ENCODE measurements at places on chromosomes 11 and 22.

DNA sequence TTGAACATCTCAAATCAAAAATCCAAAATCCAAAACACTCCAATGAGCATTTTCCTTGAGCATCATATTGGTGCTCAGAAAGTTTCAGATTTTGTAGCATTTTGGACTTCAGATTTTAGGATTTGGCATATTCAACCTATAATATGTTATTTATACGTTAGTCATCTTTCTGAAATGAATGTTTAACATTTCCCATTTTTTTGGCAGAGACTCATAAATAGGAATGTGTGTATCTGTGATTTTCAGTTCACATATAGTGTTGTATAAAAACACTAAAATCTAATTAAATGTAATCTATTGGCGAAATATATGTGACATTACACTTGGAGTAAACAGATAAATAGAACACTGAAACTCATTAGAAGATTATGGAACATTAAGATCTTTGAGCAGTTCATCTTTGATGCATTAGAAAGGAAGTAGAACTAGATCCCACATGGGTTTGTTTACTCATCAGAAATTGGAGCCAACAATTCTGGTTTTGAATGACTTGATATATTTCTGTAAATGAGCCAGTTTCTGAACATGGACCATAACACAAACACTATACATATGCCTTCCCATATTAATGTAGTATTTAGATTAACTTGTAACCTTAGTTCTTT lies 153.1 kb downstream of the UVRAG start:
- H3K4me3 ChIP-seq, result no peak overlapping the region
- H3K36me3 ChIP-seq, result no peaks in the 10 kb centered on the region
- no peak for DNase-seq
- no peak overlapping the region for H3K27ac ChIP-seq
- no peaks in the 10 kb centered on the region for H3K27me3 ChIP-seq

GRCh38 chr11:85709941-85710702 lies 24.1 kb upstream of the CCDC89 start:
- no peaks in the 10 kb centered on the region for H3K27me3 ChIP-seq
- no peak for DNase-seq
- H3K4me1 ChIP-seq, result no peaks in the 10 kb centered on the region
- no peaks in the 10 kb centered on the region for H3K36me3 ChIP-seq
- no peak overlapping the region for H3K4me3 ChIP-seq
- no peak overlapping the region for H3K27ac ChIP-seq

DNA sequence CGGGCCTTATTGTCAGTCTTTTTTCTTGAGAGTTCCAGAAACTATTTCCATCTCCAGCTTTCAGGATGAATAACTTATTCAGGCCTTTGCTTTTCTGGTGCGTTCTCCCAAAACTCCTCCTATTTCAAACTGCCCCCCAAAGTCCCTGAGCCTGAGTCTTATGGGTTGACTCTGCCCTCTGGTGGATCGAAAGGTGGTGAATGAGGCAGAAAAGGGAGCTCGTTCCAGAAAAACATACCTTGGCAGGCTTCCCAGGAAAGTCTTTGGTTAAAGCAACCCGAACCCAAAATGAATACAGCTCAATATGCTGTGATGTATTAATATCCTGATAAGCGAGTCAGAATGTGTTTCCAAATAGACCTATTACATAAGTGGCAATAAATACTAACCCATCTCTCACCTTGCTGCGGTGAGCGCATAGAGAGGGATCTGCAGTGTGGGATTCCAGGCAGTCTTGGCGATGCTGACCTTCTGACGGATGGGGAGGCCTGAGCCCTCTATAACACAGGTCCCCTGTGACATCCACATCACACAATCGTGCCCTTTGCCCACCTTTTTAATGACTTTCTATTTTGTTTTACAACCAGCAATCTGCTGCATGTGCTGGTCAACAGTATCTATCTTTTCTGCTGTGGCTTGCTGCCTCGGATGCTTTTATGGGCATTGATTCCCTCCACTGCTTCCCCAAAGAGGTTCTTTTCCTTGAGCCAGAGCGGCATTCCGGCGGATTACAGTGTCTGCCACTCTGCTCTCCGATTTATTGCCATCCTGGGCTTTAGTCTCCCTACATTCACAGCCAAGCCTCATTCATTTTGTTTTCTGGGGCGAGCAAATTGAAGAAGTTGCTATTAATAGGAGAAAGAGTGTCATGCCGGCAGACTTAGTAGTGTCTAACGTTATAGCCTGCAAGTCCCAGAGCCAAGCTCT lies 756.8 kb downstream of the NTM start:
- H3K4me1 ChIP-seq, result no peaks in the 10 kb centered on the region
- H3K27me3 ChIP-seq, result peaks cover 24% of the 10 kb centered on the region
- no peak overlapping the region for H3K4me3 ChIP-seq
- H3K36me3 ChIP-seq, result no peaks in the 10 kb centered on the region

DNA sequence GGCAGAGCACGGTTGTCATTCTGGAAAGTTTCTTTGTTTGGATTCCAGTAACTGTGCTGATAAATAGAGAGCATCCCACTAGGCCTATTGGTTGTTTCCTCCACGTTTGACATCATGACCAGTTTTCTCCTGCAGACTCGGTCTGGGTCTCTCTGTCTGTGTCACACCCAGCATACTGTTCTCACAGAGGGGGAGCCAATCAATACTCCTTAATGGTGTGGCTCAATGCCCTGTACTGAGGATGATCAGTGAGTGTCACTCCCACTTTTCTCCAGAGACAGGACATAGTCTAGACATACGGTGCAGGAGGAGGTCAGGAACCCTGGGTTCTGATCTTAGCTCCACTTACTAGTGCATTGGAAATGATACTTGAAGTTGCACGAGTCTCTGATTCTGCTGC lies 88.2 kb upstream of the BLID start:
- H3K27ac ChIP-seq, result no peak overlapping the region
- no peak overlapping the region for H3K4me3 ChIP-seq
- no peaks in the 10 kb centered on the region for H3K27me3 ChIP-seq
- H3K4me1 ChIP-seq, result no peaks in the 10 kb centered on the region

DNA sequence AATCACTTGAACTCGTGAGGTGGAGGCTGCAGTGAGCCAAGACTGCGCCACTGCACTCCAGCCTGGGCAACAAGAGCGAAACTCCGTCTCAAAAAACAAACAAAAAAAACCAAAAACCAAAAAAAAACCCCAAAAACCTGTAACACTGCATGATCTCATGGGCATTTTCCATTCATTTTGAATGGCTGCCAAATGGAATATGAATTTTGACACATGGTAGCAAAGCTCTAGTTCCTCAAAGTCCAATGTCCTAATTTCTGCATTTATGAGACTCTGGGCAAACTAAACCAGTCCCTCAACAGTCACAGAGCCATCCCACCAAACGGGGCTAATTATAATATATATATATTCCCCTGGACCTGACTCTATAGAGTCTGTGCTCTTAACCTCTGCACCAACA lies 61.8 kb downstream of the SGSM3 start:
- no peak for DNase-seq
- H3K27me3 ChIP-seq, result no peaks in the 10 kb centered on the region
- H3K36me3 ChIP-seq, result peaks cover 6% of the 10 kb centered on the region
- peaks cover 2% of the 10 kb centered on the region for H3K4me1 ChIP-seq
- no peak overlapping the region for H3K4me3 ChIP-seq
- H3K27ac ChIP-seq, result no peak overlapping the region

GRCh38 chr11:134339756-134340155 lies 8.0 kb downstream of the GLB1L2 start:
- H3K4me1 ChIP-seq, result peaks cover 25% of the 10 kb centered on the region
- peak; percentile 89 for DNase-seq
- H3K27ac ChIP-seq, result 0 out of 2 replicates have a peak overlapping the region, but pooled peaks have one; percentile 31
- H3K4me3 ChIP-seq, result no peak overlapping the region
- no peaks in the 10 kb centered on the region for H3K36me3 ChIP-seq
- H3K27me3 ChIP-seq, result no peaks in the 10 kb centered on the region

- no peaks in the 10 kb centered on the region for H3K36me3 ChIP-seq
- no peak overlapping the region for H3K27ac ChIP-seq
- peaks cover 6% of the 10 kb centered on the region for H3K27me3 ChIP-seq
- no peak for DNase-seq
- H3K4me3 ChIP-seq, result no peak overlapping the region
These were observed 46.3 kb upstream of the SLC22A12 start for GRCh38 chr11:64544616-64545296.

- H3K4me1 ChIP-seq, result no peaks in the 10 kb centered on the region
- no peak overlapping the region for H3K27ac ChIP-seq
- no peak for DNase-seq
- no peaks in the 10 kb centered on the region for H3K27me3 ChIP-seq
These were observed 6.0 kb downstream of the KCNK7 start for GRCh38 chr11:65589444-65590239.

DNA sequence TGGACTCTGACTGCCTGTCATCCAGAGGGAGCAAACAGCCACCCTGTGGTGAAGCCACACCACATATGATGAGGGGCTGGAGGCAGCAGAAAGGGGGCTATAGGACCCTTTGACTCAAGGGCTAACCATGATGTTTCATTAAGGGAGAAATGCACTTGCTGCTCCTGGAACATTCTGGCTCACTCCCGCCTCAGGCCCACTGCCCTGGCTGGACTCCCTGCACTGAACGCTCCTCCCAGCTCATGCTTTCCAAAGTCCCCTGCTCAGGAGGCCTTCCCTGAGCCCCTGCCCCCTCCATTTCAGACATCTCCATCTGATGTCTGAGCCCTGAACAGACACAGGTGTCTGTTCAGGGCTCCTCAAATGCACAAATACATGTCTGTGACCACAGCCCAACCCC lies 69.1 kb downstream of the CDKN1C start:
- no peaks in the 10 kb centered on the region for H3K36me3 ChIP-seq
- peaks cover 19% of the 10 kb centered on the region for H3K27me3 ChIP-seq
- no peak overlapping the region for H3K4me3 ChIP-seq
- no peaks in the 10 kb centered on the region for H3K4me1 ChIP-seq
- H3K27ac ChIP-seq, result no peak overlapping the region

- peaks cover 40% of the 10 kb centered on the region for H3K36me3 ChIP-seq
- peaks cover 58% of the 10 kb centered on the region for H3K4me1 ChIP-seq
- H3K4me3 ChIP-seq, result peak overlapping the region; percentile 92
- no peak overlapping the region for H3K27ac ChIP-seq
- H3K27me3 ChIP-seq, result no peaks in the 10 kb centered on the region
- no peak for DNase-seq
These were observed 3.2 kb downstream of the CHKA start for GRCh38 chr11:68117853-68118470.

DNA sequence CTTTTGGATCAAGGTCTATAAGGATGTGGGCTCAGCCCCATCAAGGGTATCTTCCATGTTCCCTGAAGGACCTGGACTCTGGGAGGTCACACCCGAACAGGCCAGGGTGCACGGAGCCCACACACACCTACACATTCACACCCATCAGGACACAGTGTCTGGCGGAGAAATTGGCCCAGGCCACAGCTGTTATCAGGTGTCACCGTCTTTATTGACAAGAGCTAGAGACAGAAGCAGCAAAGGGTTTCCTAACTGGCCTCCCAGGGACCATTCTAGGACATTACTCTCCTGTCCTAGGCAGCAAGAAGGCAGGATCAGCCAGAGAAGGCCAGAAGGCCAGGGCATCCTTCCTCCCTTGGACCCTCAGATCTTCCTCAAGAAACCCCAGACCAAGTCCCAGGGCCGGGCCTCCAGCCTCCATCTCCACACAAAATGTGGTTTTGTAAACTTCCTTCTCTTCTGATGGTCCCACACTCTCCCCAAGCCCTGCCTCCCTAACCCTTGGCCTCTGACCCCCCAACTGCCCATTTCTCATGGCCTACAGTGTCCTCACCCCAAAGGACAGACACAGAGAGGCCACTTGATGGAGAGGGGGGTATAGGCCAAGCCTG lies 8.1 kb downstream of the SSTR3 start:
- no peak overlapping the region for H3K4me3 ChIP-seq
- peaks cover 7% of the 10 kb centered on the region for H3K4me1 ChIP-seq
- DNase-seq, result no peak
- H3K27ac ChIP-seq, result no peak overlapping the region
- H3K27me3 ChIP-seq, result no peaks in the 10 kb centered on the region

GRCh38 chr11:133929401-133930052 lies 27.2 kb downstream of the IGSF9B start:
- no peak for DNase-seq
- H3K4me1 ChIP-seq, result no peaks in the 10 kb centered on the region
- peaks cover 91% of the 10 kb centered on the region for H3K27me3 ChIP-seq
- no peaks in the 10 kb centered on the region for H3K36me3 ChIP-seq
- H3K27ac ChIP-seq, result no peak overlapping the region

DNA sequence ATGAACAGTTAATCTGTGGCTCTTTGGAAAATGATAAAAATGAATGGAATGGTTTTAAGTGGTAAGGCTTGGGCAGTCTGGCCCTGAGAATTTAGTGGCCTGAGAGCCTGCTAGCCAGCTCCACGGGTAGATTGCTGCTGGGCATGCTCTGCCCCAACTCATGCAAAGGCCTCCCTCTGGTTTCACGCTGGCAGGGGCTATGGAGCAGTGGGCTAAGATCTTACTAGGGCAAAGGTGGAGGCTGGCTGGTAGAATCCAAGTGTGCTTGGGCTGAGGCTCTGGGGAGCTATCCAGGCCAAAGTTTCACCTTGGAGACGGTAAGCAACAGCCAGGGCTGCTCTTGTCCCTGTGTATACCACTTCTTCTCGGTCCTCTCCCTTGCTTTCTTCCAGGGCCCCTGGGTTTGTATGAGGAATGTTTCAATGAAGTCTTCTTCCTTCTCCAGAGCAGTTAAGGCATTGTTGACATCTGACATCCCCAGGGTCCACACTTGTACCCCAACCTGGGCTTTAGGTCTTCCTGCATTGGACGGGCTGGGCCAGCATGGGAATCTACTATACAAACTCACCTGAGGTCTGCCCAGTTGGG lies 27.4 kb downstream of the UBE2L3 start:
- no peaks in the 10 kb centered on the region for H3K36me3 ChIP-seq
- no peaks in the 10 kb centered on the region for H3K27me3 ChIP-seq
- no peaks in the 10 kb centered on the region for H3K4me1 ChIP-seq
- no peak overlapping the region for H3K27ac ChIP-seq

DNA sequence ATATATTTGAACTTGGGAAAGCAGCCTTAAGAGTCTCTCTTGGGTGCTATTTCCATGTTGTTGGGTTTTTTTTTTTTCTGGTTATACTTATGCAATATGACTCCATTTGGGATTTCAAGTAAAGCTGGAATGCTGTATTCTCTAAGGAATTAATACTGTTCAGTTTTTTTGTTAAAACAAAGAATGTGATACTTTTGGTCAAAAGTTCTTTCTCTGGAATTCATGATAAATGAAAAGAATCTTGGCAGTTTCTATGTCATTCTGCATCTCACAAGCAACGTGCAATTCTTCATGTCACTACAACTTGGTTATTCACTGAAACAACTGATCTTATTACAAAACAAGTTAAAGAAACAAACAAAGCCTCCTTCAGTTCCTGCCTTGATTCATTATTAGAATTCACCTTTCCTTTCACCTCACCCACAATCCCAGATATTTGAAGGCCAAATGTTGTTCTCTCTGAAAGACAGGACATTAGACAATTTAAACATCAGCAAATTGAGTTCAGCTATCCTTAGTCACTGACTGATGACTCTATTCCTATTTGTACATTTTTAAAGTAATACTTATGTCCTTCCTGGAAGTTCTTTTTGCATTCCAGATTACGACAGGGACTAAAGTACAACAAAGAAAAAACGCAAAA lies 176.2 kb downstream of the SBF2 start:
- H3K27ac ChIP-seq, result no peak overlapping the region
- no peaks in the 10 kb centered on the region for H3K27me3 ChIP-seq
- no peak for DNase-seq
